ENCODE measurements at places on chromosomes 2 and 18.

DNA sequence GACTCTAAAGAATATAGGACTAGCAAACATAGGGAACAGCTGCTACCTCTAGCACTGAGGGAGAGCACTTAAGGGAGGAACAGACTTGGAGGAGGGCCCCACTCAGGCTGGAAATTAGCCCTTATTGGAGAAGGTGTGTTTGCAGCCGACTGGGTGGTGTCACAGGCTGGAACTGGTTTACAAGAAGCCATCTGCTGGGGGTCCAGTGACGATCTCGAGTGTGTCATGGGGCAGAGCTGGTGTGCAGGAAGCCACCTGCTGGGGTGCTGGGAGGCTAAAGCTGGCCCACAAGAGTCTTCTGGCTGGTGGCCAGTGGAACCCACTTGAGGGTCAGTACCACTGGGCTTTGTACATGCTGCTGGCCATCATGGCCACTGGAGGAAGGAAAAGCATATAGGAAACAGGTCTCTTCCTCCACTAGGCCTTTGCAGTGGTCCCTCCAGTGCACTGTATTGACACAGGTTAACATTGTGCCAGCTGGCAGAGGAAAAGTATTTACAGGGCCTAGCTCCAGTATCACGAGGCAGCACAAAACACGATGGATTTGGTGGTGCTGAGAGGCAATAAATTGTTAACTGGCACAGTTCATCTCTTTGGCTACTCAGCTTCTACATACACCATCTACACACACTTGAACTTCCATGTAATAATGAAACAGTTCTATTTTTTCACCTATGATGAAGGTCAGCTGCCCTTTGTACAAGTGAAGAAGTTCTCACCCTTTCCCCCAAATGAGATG, 43.6 kb downstream of the MAP3K20 start:
- no peak for DNase-seq

GRCh38 chr2:72144632-72145288, 2.9 kb downstream of the CYP26B1 start:
- DNase-seq: no peak

- no peak for DNase-seq
These were observed 112.8 kb downstream of the SPTBN1 start for GRCh38 chr2:54568876-54569321.

DNA sequence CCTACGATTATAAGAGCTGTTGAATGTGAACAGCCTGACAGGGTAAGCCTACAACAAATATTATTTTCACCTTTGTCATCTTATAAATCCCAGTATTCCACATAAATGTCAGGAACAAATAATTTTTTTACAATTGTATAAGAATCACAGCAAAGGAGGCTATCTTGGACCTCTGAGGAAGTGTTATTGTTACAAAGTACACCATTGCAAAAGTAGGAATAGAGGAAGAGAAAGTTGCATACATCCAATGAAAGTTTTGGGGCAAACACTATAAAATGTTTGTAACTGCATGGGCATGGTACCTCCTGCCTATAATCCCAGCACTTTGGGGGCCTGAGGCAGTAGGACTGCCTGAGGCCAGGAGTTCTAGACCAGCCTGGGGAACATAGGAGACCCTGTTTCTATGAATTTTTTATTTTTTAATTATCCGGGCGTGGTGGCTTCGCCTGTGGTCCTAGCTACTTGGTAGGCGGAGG, 715 bp upstream of the MEMO1 start:
- DNase-seq: no peak

DNA sequence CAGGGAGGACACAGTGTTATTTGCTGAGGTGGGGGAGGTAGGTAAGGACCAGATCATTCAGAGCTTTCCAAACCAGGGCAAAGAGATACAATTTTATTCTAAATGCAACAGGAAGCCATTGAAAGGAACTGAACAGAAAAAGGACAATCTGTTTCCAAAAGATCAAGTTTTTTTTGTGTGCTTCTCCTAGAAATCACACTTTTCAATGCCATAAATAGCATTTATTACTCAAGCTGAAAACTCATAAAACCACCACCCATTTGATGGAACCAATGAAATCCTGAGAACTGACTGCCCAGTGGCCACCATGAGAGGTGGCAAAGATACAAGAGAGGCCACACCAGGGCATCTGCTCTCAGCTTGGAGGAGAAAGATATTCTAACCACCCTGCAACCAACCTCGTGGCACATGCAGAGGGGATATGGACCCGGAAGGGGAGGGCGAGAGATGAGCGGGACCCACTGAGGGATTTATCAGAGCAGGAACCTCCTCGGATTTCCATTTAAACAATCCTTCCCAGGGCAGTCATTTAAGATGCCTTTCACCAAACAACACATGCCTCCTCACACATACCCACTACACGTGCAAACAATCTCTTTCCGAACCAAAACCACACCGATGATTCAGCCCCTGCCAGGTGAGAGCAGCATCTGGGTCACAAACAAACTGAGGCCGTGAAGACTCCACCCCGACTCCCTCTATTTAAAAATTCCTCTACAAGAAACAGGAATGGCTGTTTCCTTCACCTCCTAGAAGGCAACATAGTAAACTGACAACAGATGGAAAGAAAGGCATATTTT, 8.8 kb downstream of the CYB5A start:
- DNase-seq: no peak
